ENCODE measurements at places on chromosomes 5 and 9.

DNA sequence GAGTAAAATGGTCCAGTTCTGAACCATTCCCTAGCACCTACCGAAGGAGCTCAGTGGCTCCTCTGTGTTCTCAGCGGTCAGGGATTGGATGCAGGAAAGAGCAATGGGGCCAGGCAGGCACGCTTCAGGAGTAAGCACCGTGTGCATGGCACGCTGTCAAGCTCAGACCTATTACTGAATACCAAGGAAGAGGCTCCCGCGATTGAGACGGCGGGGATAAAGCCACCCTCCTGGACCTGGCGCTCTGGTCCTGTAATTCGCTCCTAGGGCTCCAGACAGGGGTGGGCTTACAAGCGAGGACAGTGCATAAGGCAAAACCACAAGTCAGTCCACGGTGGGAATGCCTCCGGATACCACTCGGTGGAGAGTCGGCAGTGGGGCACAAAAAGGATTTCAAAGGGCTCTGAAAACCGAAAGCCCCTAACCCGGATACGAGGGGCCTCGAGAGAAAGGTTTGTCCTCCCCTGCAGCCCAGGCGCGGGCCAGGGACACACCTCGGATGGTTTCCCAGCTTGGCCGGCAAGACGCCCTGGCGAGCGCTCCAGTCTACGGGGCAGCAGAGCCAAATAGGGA, 988 bp downstream of the OXCT1 start:
- H3K4me3 ChIP-seq = peak overlapping the region; percentile 64
- H3K4me1 ChIP-seq = peaks cover 4% of the 10 kb centered on the region
- H3K36me3 ChIP-seq = no peaks in the 10 kb centered on the region
- DNase-seq = no peak

- no peak for DNase-seq
- H3K27me3 ChIP-seq = no peaks in the 10 kb centered on the region
Measured at GRCh38 chr9:99415606-99416005, 193.5 kb downstream of the SEC61B start.

GRCh38 chr9:21684831-21685362, 117.5 kb upstream of the MTAP start:
- no peaks in the 10 kb centered on the region for H3K36me3 ChIP-seq
- H3K4me3 ChIP-seq = no peak overlapping the region
- peaks cover 12% of the 10 kb centered on the region for H3K4me1 ChIP-seq
- no peak for DNase-seq

DNA sequence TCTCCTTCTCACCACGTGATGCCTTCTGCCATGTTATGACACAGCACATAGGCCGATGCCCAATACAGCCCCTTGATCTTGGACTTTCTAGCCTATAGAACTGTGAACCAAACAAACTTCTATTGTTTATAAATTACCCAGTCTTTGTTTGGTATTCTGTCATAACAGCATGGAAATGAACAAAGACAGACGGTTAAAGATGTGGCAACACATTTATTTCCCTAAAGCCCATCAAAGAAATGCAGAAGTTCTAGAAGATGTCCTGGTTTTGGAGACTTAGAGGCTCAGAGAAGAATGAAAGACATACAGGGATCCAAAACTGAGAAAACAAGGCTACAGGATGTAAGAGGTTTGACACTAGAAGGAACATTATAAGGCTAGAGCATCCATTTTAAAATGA, 600.8 kb upstream of the DAB2 start:
- no peaks in the 10 kb centered on the region for H3K36me3 ChIP-seq
- H3K27ac ChIP-seq = no peak overlapping the region
- no peaks in the 10 kb centered on the region for H3K27me3 ChIP-seq
- no peak for DNase-seq

DNA sequence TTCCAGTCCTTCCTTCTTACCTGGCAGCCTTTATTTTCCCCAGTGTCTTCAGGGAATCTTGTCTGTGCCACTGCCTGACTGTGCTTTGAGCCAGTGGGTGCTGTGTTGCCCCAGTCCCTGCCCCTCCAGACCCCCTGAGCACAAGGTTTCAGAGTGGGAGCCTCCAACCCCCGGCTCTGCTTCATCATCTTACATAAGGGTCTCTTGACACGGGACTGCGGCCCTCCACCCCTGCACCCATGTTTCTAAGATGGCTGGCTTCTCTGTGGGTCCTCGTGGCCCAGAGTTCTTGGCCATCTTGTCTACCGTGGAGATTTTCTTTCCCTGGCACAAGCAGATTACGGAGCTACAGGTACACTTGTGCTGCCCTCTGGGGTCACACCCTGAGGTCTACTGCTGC, 194.1 kb downstream of the CACNA1B start:
- DNase-seq = no peak
- no peaks in the 10 kb centered on the region for H3K27me3 ChIP-seq
- H3K4me1 ChIP-seq = no peaks in the 10 kb centered on the region
- H3K4me3 ChIP-seq = no peak overlapping the region

DNA sequence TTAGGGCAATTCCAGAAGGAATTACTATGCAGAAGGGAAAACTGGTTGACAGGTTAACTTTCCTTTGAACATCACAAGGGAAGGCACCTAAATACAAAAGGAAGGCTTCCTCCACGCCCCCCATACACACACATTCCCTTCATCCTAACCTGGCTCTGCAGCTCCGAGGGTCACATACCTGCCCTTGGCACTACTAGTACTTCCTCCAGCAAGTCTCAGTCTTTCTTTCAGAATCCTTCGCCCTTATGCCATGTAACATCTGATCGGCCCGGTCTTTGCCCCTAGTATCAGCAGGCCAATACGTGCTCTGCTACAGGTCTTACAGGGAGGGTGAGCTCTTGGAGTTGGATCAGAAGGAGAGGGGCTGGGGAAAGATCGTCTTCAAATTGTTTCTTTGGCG, 1.6 kb upstream of the MARCHF6 start:
- no peak overlapping the region for H3K4me3 ChIP-seq
- no peak for DNase-seq
- H3K36me3 ChIP-seq = no peaks in the 10 kb centered on the region
- H3K27ac ChIP-seq = peak overlapping the region; percentile 99
- H3K4me1 ChIP-seq = peaks cover 7% of the 10 kb centered on the region
- H3K27me3 ChIP-seq = no peaks in the 10 kb centered on the region

- DNase-seq = no peak
- H3K4me3 ChIP-seq = no peak overlapping the region
- H3K27ac ChIP-seq = no peak overlapping the region
- no peaks in the 10 kb centered on the region for H3K4me1 ChIP-seq
- H3K36me3 ChIP-seq = no peaks in the 10 kb centered on the region
Measured at GRCh38 chr5:126055348-126055729, 367.9 kb upstream of the GRAMD2B start.

- H3K27ac ChIP-seq = no peak overlapping the region
- H3K27me3 ChIP-seq = no peaks in the 10 kb centered on the region
- no peak for DNase-seq
Measured at GRCh38 chr5:68957591-68957990, 136.2 kb upstream of the SLC30A5 start.

GRCh38 chr5:96919754-96920197, 16.1 kb upstream of the LNPEP start:
- no peak overlapping the region for H3K4me3 ChIP-seq
- no peaks in the 10 kb centered on the region for H3K36me3 ChIP-seq
- DNase-seq = no peak
- H3K27me3 ChIP-seq = no peaks in the 10 kb centered on the region
- H3K4me1 ChIP-seq = no peaks in the 10 kb centered on the region

DNA sequence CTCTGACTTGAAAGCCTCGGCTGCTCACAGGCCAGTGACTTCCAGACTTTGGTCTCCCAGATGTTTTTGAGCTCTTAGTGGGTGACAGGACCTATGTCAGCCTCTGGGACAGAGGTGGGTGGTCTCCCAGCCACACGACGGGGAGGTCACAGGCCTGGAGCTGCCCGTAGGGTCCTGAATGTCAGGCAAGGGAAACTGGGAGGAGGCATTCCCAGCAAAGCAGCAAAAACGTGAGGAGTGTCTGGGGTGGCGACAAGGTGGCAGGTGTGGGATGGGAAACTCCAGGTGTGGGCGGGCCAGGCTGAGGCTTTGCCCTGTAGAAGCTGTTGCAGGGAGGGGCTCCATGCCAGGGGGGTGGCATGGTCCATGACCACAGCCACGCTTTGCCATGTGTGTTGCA, 110.5 kb downstream of the CACNA1B start:
- H3K27me3 ChIP-seq = no peaks in the 10 kb centered on the region
- H3K4me1 ChIP-seq = 0 out of 2 replicates have a peak, but pooled peaks cover 4% of the 10 kb centered on the region
- H3K36me3 ChIP-seq = no peaks in the 10 kb centered on the region
- no peak for DNase-seq
- no peak overlapping the region for H3K4me3 ChIP-seq
- H3K27ac ChIP-seq = no peak overlapping the region

- H3K36me3 ChIP-seq = no peaks in the 10 kb centered on the region
- H3K27me3 ChIP-seq = no peaks in the 10 kb centered on the region
- DNase-seq = no peak
Measured at GRCh38 chr5:116315531-116315930, 230.7 kb downstream of the COMMD10 start.

GRCh38 chr5:137335493-137335892, 163.6 kb downstream of the SPOCK1 start:
- no peak overlapping the region for H3K27ac ChIP-seq
- H3K4me3 ChIP-seq = no peak overlapping the region
- H3K4me1 ChIP-seq = no peaks in the 10 kb centered on the region
- no peaks in the 10 kb centered on the region for H3K27me3 ChIP-seq
- DNase-seq = no peak

DNA sequence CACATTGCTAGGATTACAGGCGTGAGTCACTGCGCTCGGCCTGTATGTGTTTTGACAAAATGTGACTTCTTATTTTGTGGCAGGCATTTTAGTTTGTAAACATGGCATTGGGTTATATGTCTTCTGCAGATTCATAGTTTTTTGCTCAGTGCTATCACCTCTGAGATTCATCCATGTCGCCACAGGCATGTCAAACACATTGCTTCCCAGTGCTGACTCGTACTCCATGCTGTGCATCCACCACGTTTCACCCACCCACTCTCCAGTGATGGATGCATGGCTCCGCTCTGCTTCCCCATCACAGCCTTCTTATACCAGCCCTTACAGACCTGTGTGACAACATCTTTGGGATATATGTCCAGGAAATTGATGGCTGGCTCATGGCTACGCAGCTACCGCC, 158.8 kb downstream of the GAS1 start:
- no peaks in the 10 kb centered on the region for H3K36me3 ChIP-seq
- no peak for DNase-seq
- H3K27me3 ChIP-seq = no peaks in the 10 kb centered on the region

DNA sequence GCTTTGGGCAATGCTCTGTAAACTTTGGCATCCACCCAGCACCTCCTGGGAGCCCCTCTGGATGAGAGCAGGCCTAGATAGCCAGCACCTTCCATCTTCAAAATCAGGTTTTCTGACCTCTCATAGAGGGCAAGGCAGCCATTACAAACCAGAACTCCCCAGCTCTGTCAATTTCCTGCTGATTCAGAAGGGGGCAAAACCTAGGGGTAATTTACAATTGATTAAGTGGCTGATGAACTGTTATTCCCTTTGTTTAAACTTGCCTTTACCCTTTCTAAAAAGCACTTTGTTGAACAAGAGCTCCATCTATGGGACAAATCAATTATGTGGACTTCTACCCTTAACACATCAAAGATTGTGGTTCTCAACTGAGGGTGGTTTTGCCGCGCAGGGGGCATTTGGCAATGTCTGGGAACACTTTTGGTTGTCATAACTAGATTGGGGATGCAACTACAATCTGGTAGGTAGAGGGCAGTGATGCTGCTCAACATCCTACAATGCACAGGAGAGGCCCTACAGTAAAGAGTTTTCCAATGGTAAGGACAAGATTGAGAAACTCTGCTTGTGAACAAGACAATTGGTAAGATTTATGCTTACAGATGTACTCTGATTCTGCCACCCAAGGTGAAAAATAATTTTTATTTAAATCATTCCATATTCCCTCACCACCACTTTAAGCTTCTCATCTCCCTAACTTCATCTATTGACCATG, 184.1 kb downstream of the MARCHF11 start:
- H3K27me3 ChIP-seq = no peaks in the 10 kb centered on the region
- no peak for DNase-seq
- H3K36me3 ChIP-seq = no peaks in the 10 kb centered on the region
- no peak overlapping the region for H3K4me3 ChIP-seq

- DNase-seq = no peak
- H3K27ac ChIP-seq = no peak overlapping the region
- H3K4me3 ChIP-seq = no peak overlapping the region
- H3K36me3 ChIP-seq = no peaks in the 10 kb centered on the region
- H3K27me3 ChIP-seq = no peaks in the 10 kb centered on the region
- H3K4me1 ChIP-seq = peaks cover 15% of the 10 kb centered on the region
Measured at GRCh38 chr9:72462340-72462739, 59.1 kb upstream of the TMC1 start.

- H3K27ac ChIP-seq = no peak overlapping the region
- DNase-seq = no peak
- H3K36me3 ChIP-seq = no peaks in the 10 kb centered on the region
- H3K4me1 ChIP-seq = no peaks in the 10 kb centered on the region
- no peaks in the 10 kb centered on the region for H3K27me3 ChIP-seq
Measured at GRCh38 chr5:43649256-43649655, 46.3 kb downstream of the NNT start.

DNA sequence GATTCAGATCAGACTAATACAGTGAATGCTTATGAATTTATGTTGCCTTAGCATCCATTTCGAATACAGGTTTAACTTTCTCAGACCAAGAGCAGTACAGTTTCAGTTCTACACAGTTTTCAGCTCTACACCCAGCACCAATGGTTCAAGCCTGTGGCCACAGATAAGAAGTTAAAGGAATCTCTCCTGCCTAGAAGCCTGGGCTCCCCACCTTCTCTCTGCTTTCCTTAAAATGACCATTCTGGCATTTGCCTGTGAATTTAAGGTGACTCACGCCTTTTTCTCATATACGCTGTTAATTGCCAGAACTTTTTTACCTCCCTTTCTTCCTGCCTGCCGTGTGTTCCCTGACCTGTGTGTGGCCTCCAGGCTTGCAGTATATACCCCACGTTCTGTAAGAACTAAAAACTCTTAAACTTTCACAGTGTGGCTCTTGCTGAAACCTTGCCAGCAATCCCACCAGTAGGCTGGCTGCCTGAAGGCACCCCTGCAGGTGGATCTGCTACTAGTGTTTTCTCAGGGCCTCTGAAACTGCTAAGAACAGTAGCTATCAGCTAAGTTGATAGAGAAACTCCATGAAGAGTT, 692.8 kb upstream of the CDH18 start:
- H3K27me3 ChIP-seq = no peaks in the 10 kb centered on the region
- H3K4me1 ChIP-seq = no peaks in the 10 kb centered on the region
- H3K36me3 ChIP-seq = no peaks in the 10 kb centered on the region
- DNase-seq = no peak
- no peak overlapping the region for H3K27ac ChIP-seq
- no peak overlapping the region for H3K4me3 ChIP-seq

GRCh38 chr9:86731511-86732063, 215.7 kb downstream of the GAS1 start:
- H3K4me3 ChIP-seq = no peak overlapping the region
- no peak for DNase-seq
- H3K27me3 ChIP-seq = no peaks in the 10 kb centered on the region
- no peak overlapping the region for H3K27ac ChIP-seq

DNA sequence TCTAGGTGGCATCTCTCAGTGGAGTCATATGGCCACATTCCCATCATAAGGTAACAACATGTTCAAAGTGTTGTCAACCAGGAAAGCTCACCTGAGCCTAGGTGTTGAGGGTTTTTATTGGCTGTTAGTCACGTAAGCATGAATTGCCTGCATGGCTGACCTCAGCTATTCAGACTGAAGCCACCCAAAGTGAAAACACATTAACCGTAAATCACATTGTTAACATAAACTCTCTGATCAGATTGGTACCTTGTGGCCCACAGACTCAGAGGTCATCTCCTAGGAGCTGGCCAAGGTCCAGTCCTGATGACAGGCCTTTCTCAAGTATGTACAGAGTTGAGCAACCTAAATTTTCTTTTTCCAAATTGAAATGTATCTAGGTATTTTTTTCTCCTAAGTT, 26.7 kb downstream of the SRFBP1 start:
- peak; percentile 42 for DNase-seq
- H3K27me3 ChIP-seq = no peaks in the 10 kb centered on the region
- H3K36me3 ChIP-seq = no peaks in the 10 kb centered on the region
- H3K27ac ChIP-seq = no peak overlapping the region
